SJCRH30 (cell line): ENCODE measurements at places on chromosomes 5 and 9. TPM values are rescaled to one million over a fixed set of nuclear protein-coding genes. Genes with fewer than 3 reads are reported as not detected.

DNA sequence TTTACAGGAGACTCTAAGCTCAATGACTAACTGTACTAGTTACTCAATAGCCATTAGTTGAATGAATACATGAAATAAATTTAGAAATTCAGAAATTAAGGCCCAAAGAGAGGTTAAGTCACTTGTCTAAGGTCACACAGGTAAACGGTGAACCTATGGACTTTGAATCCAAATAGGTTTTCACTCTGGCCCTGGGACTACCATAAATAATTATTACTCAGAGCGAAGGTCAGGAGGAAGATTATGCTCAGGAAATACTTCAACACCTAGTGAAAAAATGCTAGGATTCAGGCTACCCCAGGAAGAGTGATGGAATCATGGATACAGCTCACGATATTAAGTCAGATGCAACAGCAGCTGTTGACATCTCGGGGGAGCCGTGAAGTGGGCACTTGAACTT, 417.4 kb downstream of the GABRG2 start:
- H3K4me1 ChIP-seq: peaks cover 4% of the 10 kb centered on the region
- peak overlapping the region; percentile 59 for H3K27ac ChIP-seq
- no peak for DNase-seq
- H3K4me3 ChIP-seq: no peak overlapping the region
- no peaks in the 10 kb centered on the region for H3K36me3 ChIP-seq

GRCh38 chr5:118906947-118907346, 81.4 kb downstream of the DTWD2 start:
- no peaks in the 10 kb centered on the region for H3K4me1 ChIP-seq
- H3K27me3 ChIP-seq: no peaks in the 10 kb centered on the region
- no peak overlapping the region for H3K27ac ChIP-seq
- no peaks in the 10 kb centered on the region for H3K36me3 ChIP-seq
- H3K4me3 ChIP-seq: no peak overlapping the region

- H3K27ac ChIP-seq: no peak overlapping the region
- DNase-seq: no peak
- H3K36me3 ChIP-seq: no peaks in the 10 kb centered on the region
- H3K27me3 ChIP-seq: no peaks in the 10 kb centered on the region
- H3K4me1 ChIP-seq: peaks cover 3% of the 10 kb centered on the region; the same call in 1 of the 2 replicates
- no peak overlapping the region for H3K4me3 ChIP-seq
Measured at GRCh38 chr5:174625591-174626350, 98.6 kb upstream of the MSX2 start.

- no peak overlapping the region for H3K27ac ChIP-seq
- H3K36me3 ChIP-seq: peaks cover 13% of the 10 kb centered on the region; the same call in 1 of the 2 replicates
- no peaks in the 10 kb centered on the region for H3K4me1 ChIP-seq
Measured at GRCh38 chr5:78419396-78419795, 59.0 kb downstream of the SCAMP1 start.

DNA sequence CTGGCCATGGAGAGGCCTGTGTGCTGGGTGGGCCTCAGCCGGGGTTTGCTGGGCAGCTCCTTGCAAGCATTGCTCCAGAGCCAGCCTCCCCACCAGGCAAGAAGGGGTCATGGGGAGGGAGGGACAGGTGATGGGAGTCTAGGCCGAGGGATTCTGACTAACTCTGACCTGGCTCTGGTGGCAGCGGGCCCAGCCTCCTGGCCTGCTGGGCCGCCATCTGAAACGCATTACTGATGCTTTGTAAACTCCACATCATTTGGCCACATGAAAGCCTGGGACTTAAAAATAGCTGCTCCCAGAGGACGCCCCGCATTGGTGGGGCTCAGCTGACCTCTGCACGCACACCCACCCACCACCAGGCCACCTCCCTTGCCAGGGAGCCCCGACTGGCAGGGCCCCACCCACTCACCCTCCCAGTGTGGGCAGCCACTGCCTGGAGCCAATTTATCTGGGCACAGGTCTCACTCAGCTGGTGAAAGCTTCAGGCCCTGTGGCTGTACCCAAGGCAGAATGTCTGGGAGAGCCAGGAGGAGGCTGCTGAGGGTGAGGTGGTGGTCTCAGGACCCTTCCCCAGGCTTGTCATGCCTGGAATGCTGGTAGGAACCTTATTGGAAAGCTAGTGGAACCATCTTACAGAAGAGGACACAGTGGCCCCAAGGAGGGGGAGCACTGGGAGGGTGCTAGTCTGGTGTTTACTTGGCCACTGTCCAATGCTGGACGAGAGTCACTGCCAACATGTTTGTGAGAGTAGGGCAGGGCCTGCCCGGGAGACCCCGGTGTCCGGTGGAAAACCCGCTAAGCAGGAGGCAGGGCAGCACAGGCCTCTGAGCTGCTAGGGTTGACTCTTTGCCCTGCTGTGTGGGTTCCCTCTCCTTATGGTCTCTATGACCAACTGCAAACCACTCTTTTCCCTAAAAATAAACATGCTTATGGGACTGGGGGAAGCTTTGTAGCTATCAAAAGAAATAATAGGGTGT, 10.8 kb downstream of the TCF7 start:
- H3K27me3 ChIP-seq: no peaks in the 10 kb centered on the region
- H3K36me3 ChIP-seq: no peaks in the 10 kb centered on the region
- no peak overlapping the region for H3K27ac ChIP-seq
- no peaks in the 10 kb centered on the region for H3K4me1 ChIP-seq
- no peak for DNase-seq

- H3K4me1 ChIP-seq: no peaks in the 10 kb centered on the region
- H3K4me3 ChIP-seq: no peak overlapping the region
- no peak overlapping the region for H3K27ac ChIP-seq
- no peak for DNase-seq
- H3K36me3 ChIP-seq: peaks cover 21% of the 10 kb centered on the region
- no peaks in the 10 kb centered on the region for H3K27me3 ChIP-seq
Measured at GRCh38 chr5:176466245-176466871, 18.2 kb downstream of the FAF2 start.

- H3K36me3 ChIP-seq: no peaks in the 10 kb centered on the region
- no peak overlapping the region for H3K27ac ChIP-seq
- H3K27me3 ChIP-seq: no peaks in the 10 kb centered on the region
- H3K4me1 ChIP-seq: peaks cover 27% of the 10 kb centered on the region
- peak overlapping the region; percentile 64 for H3K4me3 ChIP-seq
- DNase-seq: no peak
Measured at GRCh38 chr5:150778088-150778516, 455 bp upstream of the SMIM3 start.

DNA sequence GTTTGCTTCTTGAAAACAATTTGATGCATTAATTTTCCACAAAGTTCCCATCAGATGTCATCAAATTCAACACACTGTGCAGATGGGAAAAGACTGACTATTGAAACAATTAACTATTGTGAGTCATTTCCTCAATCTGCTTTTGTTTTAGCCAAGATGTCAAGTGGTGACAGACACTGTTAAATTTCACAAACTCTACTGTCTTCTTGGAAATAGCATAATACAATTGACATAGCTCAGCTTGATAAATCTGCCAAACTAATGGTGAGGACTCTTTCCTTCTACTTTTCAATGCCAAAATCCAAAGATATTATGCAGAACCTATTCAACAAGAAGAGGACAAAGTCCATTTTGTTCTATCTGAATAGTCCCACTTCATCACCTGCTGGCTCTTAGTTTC, 242.3 kb downstream of the CAAP1 start:
- no peak for DNase-seq
- peaks cover 4% of the 10 kb centered on the region; the same call in 1 of the 2 replicates for H3K4me1 ChIP-seq
- no peak overlapping the region for H3K4me3 ChIP-seq
- no peaks in the 10 kb centered on the region for H3K27me3 ChIP-seq

GRCh38 chr9:80144406-80144805, 572.6 kb downstream of the TLE4 start:
- H3K4me3 ChIP-seq: no peak overlapping the region
- no peaks in the 10 kb centered on the region for H3K27me3 ChIP-seq
- H3K4me1 ChIP-seq: no peaks in the 10 kb centered on the region
- no peak overlapping the region for H3K27ac ChIP-seq

DNA sequence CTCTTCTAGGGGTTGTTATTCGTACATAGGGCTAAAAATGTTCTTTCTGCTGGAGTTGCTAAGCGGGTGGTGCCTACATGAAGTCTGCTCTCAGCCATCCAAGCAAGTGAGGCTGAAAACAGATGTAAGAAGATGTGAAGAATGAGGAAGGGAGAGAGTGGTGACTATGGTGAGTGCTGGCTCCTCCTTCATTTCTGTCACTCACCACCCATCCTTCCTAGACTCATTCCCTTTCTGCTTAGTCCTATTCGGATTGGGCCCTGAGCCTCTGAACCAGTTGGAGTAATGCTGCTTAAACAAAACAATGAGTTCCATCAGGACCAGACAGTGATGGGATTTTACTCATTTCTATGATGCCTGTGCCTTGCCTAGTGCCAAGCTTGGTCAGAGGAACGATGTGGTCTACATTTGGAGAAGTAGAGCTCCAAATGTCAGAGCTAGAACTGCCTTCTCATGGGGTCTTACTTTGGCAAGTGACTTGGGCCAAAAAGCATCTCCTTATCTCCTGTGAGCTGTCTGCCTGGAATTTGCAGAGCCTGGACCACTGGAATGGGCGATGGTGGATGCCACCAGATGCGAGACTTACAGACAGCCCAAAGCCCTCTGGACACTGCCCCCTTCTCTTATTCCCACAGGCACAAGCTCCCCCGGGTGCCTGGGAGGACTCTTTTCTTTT, 192.9 kb downstream of the FBXL7 start:
- H3K4me3 ChIP-seq: no peak overlapping the region
- no peaks in the 10 kb centered on the region for H3K4me1 ChIP-seq
- DNase-seq: no peak

- no peaks in the 10 kb centered on the region for H3K36me3 ChIP-seq
- H3K4me3 ChIP-seq: no peak overlapping the region
- H3K4me1 ChIP-seq: no peaks in the 10 kb centered on the region
- H3K27ac ChIP-seq: no peak overlapping the region
Measured at GRCh38 chr5:72007336-72008111, 99.8 kb upstream of the MAP1B start.

DNA sequence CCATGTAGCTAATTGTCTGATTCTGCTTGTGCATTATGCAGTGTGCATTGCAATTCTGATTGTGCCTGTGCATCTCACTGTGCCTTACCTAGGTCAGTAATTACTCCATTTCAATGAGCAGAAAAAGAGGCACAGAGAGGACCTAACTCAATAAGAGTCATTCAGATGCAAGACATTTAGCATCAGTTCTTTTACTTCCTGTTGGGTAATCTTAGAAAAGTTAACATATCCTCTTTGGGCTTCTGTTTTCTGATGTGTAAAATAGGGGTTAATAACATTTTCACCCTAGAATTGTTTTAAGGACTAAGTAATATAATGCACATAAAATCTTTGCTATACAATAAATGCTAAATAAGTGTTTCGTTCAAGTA, 7.0 kb upstream of the DCTN4 start:
- no peak overlapping the region for H3K4me3 ChIP-seq
- H3K36me3 ChIP-seq: no peaks in the 10 kb centered on the region
- no peaks in the 10 kb centered on the region for H3K4me1 ChIP-seq

GRCh38 chr9:76092572-76092971, 202.1 kb downstream of the PCSK5 start:
- peaks cover 5% of the 10 kb centered on the region for H3K36me3 ChIP-seq
- H3K27me3 ChIP-seq: no peaks in the 10 kb centered on the region
- H3K4me3 ChIP-seq: no peak overlapping the region

GRCh38 chr5:108730617-108731340, 16.9 kb upstream of the FER start:
- no peaks in the 10 kb centered on the region for H3K36me3 ChIP-seq
- H3K4me3 ChIP-seq: no peak overlapping the region
- no peaks in the 10 kb centered on the region for H3K27me3 ChIP-seq
- no peaks in the 10 kb centered on the region for H3K4me1 ChIP-seq

GRCh38 chr5:164713682-164714081, 1208.3 kb downstream of the MAT2B start:
- H3K27ac ChIP-seq: no peak overlapping the region
- H3K36me3 ChIP-seq: no peaks in the 10 kb centered on the region
- H3K4me3 ChIP-seq: no peak overlapping the region
- no peak for DNase-seq

GRCh38 chr5:13830536-13830935, 114.0 kb downstream of the DNAH5 start:
- H3K27ac ChIP-seq: no peak overlapping the region
- no peaks in the 10 kb centered on the region for H3K27me3 ChIP-seq
- H3K4me1 ChIP-seq: no peaks in the 10 kb centered on the region
- no peaks in the 10 kb centered on the region for H3K36me3 ChIP-seq
- DNase-seq: no peak

DNA sequence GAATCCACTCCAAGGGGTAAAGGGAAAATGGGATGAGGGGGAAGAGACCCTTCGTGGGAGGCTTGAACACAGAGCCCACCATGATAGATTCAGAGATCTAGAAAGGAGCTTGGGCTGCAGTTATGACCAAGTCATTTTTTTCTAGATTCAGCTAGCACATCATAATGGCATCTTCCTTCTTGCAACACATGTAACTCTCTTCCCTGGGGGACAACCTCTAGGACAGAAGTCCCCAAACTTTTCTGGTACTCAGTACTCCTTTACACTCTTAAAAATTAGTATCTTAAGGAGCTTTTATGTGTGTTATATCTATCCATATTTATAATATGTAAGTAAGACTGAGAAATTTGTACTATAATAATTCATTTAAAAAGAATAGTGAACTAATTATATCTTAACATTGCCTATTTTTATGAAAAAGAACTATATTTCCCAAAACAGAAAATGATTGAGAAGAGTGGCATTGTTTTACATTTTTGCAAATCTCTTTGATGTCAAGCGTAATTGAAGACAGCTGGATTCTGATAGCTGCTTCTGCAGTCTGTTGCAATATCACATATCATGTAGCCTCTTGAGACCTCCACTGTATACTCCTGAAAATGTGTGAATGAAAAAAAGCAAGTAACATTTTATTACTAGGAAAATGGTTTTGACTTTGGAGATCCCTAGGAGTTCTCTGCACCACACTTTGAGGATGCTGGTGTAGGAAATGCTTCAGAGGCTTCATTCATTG, 875 bp downstream of the ACO1 start:
- no peaks in the 10 kb centered on the region for H3K27me3 ChIP-seq
- H3K4me1 ChIP-seq: no peaks in the 10 kb centered on the region
- H3K27ac ChIP-seq: peak overlapping the region; percentile 46; the same call in 1 of the 2 replicates
- no peaks in the 10 kb centered on the region for H3K36me3 ChIP-seq
- DNase-seq: no peak
- H3K4me3 ChIP-seq: peak overlapping the region; percentile 77

GRCh38 chr9:79591458-79591857, 19.7 kb downstream of the TLE4 start:
- no peaks in the 10 kb centered on the region for H3K4me1 ChIP-seq
- no peak overlapping the region for H3K4me3 ChIP-seq
- H3K27me3 ChIP-seq: no peaks in the 10 kb centered on the region
- no peak overlapping the region for H3K27ac ChIP-seq
- no peak for DNase-seq

GRCh38 chr5:58998544-58998943, 415.7 kb downstream of the RAB3C start:
- peaks cover 4% of the 10 kb centered on the region; the same call in 1 of the 2 replicates for H3K4me1 ChIP-seq
- DNase-seq: no peak
- H3K27me3 ChIP-seq: no peaks in the 10 kb centered on the region
- H3K27ac ChIP-seq: no peak overlapping the region

- no peak overlapping the region for H3K4me3 ChIP-seq
- H3K4me1 ChIP-seq: 0 out of 2 replicates have a peak, but pooled peaks cover 6% of the 10 kb centered on the region
- DNase-seq: no peak
- H3K27me3 ChIP-seq: no peaks in the 10 kb centered on the region
- H3K36me3 ChIP-seq: peaks cover 58% of the 10 kb centered on the region
Measured at GRCh38 chr5:138538943-138539627, 4.0 kb downstream of the ETF1 start.

The PTPRD gene
- total RNA-seq: 64.1 and 79.4 TPM in 2 replicates

The ADAMTS6 gene
- 6.0 and 7.2 TPM in 2 replicates for total RNA-seq

The NR3C1 gene
- 27.9 and 31.9 TPM in 2 replicates for total RNA-seq

The SLC36A2 gene
- total RNA-seq: not detected in 2 replicates

The ST8SIA4 gene
- total RNA-seq: 0.73 and 0.91 TPM in 2 replicates

The DIAPH1 gene
- total RNA-seq: 54.4 and 56.2 TPM in 2 replicates

The PCDHA1 gene
- not detected in 2 replicates for total RNA-seq

The PURA gene
- 8.3 and 10.0 TPM in 2 replicates for total RNA-seq

The NUTM2F gene
- total RNA-seq: not detected in 2 replicates

The BARX1 gene
- not detected in 2 replicates for total RNA-seq

The MYMK gene
- 1.1 and 2.0 TPM in 2 replicates for total RNA-seq

The LCN9 gene
- total RNA-seq: not detected in 2 replicates
